ENCODE measurements at places on chromosomes 16 and 17.

DNA sequence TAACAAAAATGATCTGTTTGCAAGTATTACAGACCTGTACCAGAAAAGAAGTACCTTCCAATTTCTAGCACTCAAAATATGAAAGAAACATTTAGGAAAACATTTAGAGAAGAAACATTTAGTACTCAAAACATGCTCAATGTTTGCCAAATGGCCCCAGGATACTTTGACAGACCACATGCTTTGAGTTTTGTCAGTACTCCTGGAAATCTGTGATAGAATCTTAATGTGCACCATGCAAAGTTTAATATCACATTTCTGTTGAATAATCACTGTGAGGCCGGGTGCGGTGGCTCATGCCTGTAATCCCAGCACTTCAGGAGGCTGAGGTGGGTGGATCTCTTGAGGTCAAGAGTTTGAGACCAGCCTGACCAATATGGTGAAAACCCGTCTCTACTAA lies 8.5 kb upstream of the ZC3H7A start:
- DNase-seq, result no peak

DNA sequence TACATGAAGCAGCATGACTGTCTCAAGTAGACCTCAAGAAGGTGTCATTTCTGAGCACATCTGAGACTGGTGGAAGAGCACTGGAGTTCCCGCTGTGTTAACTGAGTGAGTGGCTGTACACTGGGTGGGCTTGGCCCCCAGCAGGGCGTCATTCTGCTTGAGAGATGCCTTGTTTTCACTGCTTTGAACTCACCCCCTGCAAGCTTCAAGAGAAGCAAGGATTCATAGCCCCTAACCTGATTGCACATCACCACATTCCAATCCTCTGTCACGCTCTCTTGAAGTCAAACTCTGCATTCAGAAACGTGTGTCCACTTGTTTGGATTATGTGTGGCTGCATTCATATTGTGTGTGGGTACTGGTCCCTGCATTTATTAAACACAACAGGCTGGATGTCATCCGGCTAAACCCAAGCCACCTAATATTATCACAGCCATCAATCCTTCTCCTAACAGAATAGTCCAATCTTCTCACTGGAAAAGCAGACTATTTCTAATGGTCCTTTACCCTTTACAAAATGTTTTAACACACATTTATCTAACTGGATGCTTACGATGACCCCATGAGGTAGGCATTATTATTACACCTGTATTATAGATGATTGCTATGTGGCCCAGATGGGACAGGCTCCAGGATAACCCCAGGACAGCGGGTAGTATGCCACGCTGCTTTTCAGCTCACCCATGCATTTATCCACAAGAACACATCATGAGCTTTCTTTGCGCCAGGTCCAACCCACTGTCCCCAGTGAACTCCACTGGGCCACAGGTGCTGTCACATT lies 76.3 kb downstream of the USP31 start:
- no peak for DNase-seq

GRCh38 chr17:1908699-1909309 lies 79.0 kb downstream of the RPA1 start:
- peak; percentile 60 for DNase-seq

- DNase-seq, result no peak
Measured at GRCh38 chr17:77203436-77203835, 62.7 kb downstream of the SEC14L1 start.

- no peak for DNase-seq
Measured at GRCh38 chr16:72864130-72864833, 183.6 kb downstream of the ZFHX3 start.

DNA sequence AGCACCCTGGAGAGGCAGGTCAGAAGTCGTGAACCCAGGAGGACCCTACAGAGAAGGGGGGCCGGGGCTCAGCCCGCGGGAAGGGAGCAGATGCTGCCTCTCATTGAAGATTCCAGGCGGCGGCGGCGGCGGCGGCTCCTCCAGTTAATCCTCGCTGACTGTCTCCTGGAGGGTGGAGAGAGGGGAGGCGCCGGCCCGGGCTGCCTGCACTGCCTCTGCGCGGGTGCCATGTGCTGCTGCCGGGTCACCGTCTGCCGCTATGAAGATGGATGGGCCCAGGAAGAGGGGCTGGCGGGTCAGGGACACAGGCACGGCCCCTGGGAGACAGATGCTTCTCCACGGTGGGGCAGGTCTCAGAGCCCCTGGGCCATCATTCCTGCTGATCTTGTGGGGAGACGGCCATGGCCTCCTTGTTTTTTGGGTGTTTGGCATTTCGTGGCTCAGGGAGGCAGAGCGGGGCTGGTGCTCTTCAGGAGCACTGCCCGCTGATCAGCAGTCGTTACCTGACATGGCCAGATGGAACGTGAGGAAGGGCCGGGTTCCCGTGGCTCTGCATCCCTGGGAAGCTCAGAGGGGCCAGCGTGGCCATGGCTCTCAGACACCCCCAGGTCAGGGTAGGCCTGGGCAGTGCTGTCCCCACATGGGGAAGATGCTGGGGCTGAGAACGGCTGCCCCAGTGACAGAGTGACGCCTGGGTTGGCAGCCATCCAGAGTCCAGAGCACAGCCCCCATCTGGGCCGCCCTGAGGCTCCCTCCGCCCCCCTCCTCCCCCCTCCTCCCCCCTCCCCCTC lies 36.1 kb downstream of the GINS2 start:
- DNase-seq, result no peak

GRCh38 chr17:29663155-29663554 lies 40.4 kb upstream of the CORO6 start:
- no peak for DNase-seq
